ENCODE measurements at places on chromosomes 11 and 22.

GRCh38 chr11:3021125-3021524 is 29.0 kb upstream of the NAP1L4 start:
- H3K4me3 ChIP-seq: no peak overlapping the region
- DNase-seq: peak; percentile 78
- H3K27ac ChIP-seq: no peak overlapping the region
- H3K27me3 ChIP-seq: no peaks in the 10 kb centered on the region
- peaks cover 47% of the 10 kb centered on the region for H3K36me3 ChIP-seq

- H3K4me3 ChIP-seq: no peak overlapping the region
- no peak overlapping the region for H3K27ac ChIP-seq
- H3K27me3 ChIP-seq: no peaks in the 10 kb centered on the region
- H3K4me1 ChIP-seq: no peaks in the 10 kb centered on the region
- no peaks in the 10 kb centered on the region for H3K36me3 ChIP-seq
- DNase-seq: no peak
These were observed 138.2 kb downstream of the FBXO7 start for GRCh38 chr22:32612834-32613233.

GRCh38 chr11:12897867-12898266 is 111.2 kb upstream of the RASSF10 start:
- peaks cover 18% of the 10 kb centered on the region for H3K4me1 ChIP-seq
- H3K4me3 ChIP-seq: no peak overlapping the region
- no peaks in the 10 kb centered on the region for H3K36me3 ChIP-seq
- H3K27ac ChIP-seq: no peak overlapping the region
- no peak for DNase-seq
- H3K27me3 ChIP-seq: no peaks in the 10 kb centered on the region

DNA sequence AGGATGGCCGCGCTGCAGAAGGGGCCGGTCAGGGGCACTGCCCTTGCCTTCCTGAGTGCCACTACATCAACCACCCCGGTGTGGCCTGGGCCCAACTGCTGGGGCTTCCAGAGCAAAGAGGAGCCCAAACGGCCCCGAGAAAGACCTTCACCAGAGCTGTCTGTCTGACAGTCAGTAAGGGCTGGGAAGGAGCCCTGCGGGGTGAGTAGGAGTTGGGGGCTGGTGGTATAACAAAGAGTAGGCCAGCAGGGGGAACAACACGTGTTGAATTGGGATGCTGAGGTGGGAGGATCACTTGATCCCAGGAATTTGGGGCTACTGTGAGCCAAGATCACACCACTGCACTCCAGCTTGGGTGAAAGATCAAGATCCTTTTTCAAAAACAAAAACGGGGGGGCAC is 3.9 kb downstream of the GSTT4 start:
- no peak overlapping the region for H3K27ac ChIP-seq
- peak; percentile 76 for DNase-seq
- H3K27me3 ChIP-seq: no peaks in the 10 kb centered on the region
- H3K4me3 ChIP-seq: no peak overlapping the region
- no peaks in the 10 kb centered on the region for H3K36me3 ChIP-seq

DNA sequence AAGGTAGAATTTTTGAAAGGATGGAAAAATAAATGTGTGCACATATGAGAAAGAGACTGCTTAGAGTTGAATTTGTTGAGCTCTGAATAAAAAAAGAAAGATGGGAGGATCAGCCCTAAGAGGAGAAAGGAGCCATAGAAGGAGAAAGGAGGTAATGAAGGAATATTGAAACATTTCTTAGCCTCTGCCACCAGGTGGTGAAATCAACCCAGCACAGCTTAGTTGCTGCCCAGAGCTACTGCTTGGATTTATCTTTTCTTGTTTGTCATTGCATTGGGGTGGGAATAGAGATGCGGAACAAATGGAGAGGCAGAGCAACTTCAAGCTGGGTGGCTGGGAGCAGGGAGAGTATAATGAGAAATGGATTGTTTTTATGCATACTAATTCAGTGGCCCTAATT is 80.4 kb downstream of the SERGEF start:
- H3K36me3 ChIP-seq: no peaks in the 10 kb centered on the region
- no peaks in the 10 kb centered on the region for H3K27me3 ChIP-seq
- peaks cover 14% of the 10 kb centered on the region for H3K4me1 ChIP-seq
- H3K27ac ChIP-seq: peak overlapping the region; percentile 75
- peak; percentile 70 for DNase-seq
- no peak overlapping the region for H3K4me3 ChIP-seq

- no peak overlapping the region for H3K27ac ChIP-seq
- H3K36me3 ChIP-seq: no peaks in the 10 kb centered on the region
- H3K4me3 ChIP-seq: no peak overlapping the region
- H3K4me1 ChIP-seq: peaks cover 5% of the 10 kb centered on the region
- DNase-seq: peak; percentile 35
- no peaks in the 10 kb centered on the region for H3K27me3 ChIP-seq
These were observed 72.0 kb upstream of the MTNR1B start for GRCh38 chr11:92897487-92897886.

All from GM23338 (cell line).